Stimulated activated CD4-positive, alpha-beta T cell treated with anti-CD3 and anti-CD28 coated beads, Interleukin-4, amount 100 ng/mL, for 4 hours (primary cell): ENCODE measurements at places on chromosomes 12 and 14.

DNA sequence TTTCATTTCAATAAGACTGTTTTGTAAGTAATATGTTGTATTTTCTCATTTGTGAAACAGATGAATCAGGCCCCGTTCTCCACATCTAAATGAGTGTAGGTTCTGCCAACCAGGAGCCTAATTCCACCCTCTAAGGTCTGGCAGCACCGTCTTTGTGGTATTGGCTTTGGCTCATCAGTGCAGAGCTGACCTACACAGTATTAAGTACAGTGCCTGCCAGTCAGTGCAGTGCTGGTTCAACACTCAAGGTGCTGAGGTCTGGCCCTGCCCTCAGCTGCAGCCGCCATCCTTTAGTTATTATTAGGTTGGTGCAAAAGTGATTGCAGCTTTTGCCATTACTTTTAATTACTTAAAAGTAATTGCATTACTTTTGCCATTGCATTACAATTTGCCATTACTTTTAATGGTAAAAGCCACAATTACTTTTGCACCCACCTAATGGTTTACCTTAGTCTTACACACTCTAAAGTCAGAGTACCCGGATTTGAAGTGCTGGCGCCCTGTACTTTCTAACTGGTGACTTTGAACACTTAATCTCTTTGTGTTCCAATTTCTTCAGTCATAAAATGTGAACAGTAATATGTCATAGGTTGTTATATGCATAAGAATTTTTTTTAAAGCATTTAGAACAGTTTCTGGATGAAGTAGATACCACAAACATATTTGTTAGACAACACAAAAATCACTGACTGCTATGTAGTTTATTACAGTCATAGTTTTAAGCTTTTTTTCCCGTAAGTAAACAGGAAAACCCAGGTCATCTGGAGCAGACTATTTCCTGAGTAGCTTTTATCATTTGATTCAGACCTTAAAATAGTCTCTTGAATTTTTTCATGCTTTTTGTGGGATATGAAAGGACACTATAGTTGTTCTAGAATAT is 99.5 kb downstream of the SYNE2 start:
- no peak for DNase-seq

DNA sequence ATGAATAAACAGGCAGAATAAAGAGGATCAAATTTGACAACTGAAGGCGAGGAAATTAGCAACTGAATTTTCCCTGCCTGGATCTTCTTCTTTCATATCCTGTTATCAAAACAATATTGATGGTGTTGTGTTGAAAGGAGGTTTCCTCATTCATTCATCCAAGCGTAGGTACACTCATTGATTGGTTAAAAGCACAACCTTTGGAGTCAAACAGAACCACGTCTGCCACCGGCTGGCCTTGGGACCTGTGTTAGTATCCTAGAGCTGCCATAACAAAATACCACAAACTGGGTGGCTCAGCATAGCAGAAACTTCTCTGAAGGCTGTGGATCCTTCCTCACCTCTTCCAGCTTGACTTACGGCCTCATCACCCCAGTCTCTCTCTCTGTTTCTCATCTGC is 268.6 kb upstream of the PWP1 start:
- no peak for DNase-seq

- no peak for DNase-seq
Observed at GRCh38 chr12:131455581-131456110, 255.2 kb upstream of the SFSWAP start.

- no peak for DNase-seq
Observed at GRCh38 chr14:22865424-22866405, 5.8 kb upstream of the LRP10 start.

DNA sequence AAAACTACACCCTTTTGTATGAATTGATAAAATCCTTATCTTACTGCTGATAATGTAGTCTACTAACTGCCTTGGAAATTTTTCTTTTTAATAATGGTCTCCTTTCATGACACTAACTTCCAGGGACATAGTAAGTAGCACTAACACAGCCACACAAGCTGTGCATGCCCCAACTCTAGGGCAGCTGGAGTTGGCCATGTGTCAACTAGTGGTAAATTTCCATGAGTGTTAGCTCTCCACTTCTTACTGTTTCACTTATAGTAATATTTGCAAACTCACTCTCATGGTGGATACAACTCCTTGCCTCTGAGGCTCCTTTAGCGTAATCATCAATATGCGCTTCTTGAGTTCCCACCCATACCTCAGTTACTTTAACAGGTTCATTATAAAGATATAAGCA is 38.0 kb downstream of the LGR5 start:
- DNase-seq: no peak

DNA sequence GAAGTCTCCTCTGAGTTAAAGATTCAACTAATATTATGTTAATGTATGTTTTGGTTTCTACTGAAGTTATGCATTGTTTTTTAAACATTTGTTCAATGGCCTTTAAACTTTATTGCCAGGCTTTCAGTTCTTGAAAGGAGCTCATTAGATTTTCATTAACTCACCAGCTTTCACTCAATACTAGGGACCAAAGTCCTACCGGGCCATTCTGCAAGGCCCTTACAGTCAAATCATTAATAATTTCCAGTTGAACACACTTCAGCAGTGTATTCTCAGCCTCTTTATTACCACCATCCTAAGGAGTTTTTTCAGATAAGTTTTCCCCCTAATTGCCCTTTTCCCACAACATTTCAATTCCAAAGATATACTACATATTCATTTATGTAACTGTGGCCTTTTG is 409.2 kb downstream of the DIO2 start:
- DNase-seq: no peak

DNA sequence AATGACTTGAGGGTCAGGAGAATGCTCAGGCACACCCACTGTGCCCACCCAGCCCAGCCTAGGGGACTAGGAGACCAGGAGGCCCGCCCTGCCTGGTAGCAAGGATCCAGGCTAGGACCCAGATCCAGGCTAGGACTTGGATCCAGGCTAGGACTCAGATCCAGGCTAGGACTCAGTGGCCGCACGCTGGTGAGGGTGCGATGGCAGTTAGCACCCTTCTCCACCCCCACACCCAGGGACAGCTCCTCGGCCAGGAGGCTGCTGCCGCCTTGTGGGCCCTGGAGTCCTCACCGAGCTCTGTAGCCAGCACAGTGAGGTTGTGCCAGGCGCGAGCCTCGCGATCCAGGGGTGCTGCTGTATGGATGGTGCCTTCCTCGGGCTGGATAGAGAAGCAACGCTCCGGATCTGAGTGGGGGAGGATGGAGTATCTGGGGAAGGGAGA is 5.1 kb downstream of the CDH24 start:
- no peak for DNase-seq

DNA sequence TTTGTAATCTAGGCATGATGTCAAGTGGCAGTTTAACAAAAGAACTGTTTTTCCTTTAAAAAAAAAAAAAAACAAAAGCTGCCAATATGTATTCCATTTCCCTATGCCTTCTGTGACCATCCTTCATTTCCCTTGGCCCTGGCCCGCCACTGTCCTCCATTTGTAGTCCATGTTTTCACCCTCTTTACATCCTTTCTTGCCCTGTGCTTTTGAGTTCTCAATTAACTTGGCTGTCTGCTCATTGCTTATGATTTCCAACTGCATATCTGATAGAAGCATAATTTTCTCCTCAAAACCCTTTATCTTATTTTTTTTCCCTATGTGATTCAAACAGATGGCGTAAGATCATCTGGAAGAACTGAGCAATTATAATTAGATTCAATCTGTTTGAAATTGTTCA is 297.5 kb downstream of the NAV3 start:
- no peak for DNase-seq

GRCh38 chr14:95137164-95137803 is 20.0 kb downstream of the DICER1 start:
- no peak for DNase-seq

- peak; percentile 6 for DNase-seq
Observed at GRCh38 chr12:12645485-12645884, 33.8 kb downstream of the CREBL2 start.
